Activated CD4-positive, alpha-beta T cell treated with anti-CD3 and anti-CD28 coated beads, Interleukin-2, Interleukin-6, amounts not matched to agents 100 ng/mL and 50 ng/mL, durations not matched to agents 16 hours and 8 hours (primary cell): ENCODE measurements at places on chromosomes 3 and 15.

DNA sequence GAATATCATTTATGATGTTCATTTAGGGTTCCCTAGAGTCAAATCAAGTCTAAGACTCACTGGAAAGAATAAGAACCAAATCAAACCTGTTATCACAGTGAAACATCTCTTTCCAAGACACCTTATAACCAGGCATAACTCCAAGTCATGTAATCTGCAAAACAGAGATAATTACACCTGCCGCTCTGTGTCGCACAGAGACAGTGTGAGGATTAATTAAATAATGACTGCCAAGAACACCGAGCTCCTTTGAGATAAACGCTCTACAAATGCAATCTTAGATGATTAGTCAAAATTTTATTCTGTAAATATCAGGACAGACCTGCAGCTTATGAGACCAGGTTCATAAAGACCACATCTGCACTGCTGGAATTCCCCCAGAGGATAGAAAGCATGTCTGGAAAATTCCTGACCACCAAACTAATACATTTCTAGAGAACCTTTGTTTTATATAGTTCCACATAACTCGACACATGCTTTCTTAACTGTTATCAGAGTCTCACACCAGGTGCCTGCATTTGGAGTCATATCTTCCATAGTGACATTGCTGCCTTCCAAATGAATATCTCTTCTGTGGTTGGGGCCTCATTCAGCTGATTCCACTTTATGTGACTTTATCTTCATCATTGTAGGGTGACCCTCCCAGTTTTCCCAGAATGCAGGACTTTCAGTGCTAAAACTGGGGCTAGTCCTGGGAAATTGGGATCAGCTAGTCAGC is 252.8 kb downstream of the CD47 start:
- no peak for DNase-seq

DNA sequence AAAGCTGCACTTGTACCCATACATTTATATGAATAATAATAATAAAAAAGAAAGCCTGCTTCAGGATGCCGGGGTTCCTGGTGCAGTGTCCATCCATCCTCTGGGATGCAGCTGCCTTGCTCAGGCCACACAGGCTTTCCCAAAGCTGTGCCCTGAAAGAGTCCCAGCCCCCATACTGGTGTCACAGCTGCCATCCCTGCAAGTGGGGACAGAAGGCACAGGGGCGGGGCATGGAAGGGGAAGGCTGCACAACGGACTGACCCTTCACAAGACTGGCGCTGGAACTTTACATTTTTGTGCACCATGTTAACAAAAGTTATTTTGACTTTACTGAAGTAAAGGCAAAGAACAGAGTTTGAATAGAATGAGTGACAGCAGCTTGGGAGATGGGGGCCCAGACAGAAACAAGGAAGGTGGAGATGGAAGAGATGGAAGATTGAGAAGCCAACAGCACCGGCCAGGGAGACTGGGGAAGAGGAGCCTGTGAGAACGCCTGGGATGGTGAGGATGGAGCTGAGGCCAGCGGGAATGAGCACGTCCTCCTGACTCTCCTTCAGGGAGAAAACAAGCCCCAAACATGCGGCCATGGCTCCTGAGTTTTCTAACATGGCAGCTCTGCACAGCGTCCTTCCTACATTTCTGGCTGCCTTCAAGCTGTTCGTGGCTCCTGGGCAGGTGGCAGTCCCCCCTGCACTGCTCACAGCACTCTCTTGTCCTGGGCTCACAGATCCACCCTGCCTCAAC is 73.1 kb downstream of the ABTB1 start:
- no peak for DNase-seq

DNA sequence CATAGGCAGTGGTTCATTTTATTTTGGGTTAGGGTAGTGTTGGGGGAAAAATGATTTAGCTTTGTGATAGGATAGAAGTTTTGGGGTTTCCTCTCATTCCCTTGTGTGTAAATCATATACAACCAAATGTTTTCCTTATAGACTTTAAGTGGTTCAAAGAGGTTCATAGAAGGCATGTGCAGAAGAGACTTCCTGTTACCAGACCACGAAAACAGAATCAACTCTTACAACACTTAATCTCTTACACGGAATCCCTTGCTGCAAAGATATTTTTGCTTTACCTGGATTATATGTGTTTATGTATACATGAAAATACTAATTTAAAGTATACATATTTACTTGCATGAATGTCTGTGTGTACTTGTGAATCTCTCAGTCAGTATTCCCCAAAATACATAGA is 2.9 kb downstream of the TMOD2 start:
- DNase-seq: no peak

- DNase-seq: no peak
Measured at GRCh38 chr15:36844534-36844998, 255.8 kb downstream of the MEIS2 start.

- no peak for DNase-seq
Measured at GRCh38 chr15:64665179-64665578, 110.2 kb downstream of the RBPMS2 start.

DNA sequence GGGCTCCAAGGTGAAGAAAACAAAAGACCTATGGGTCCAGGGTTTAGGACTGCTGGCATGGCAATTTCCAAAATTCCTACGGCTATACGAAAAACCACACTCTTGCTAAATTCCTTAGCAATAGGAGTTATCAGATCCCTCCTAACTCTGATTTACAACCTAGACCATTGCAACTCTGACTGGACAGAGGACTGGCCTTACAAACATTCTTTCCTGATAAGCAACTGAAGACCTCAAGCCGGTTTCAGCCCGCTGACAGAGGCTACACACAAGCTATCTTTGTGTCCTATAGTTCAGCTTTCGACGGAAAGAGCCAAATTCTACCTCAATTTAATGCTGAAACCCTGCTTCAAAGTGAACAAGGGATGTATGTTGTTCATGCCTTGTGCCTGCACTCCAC is 38.3 kb upstream of the AGBL1 start:
- DNase-seq: no peak

- no peak for DNase-seq
Measured at GRCh38 chr15:73030122-73030679, 22.1 kb upstream of the NEO1 start.

DNA sequence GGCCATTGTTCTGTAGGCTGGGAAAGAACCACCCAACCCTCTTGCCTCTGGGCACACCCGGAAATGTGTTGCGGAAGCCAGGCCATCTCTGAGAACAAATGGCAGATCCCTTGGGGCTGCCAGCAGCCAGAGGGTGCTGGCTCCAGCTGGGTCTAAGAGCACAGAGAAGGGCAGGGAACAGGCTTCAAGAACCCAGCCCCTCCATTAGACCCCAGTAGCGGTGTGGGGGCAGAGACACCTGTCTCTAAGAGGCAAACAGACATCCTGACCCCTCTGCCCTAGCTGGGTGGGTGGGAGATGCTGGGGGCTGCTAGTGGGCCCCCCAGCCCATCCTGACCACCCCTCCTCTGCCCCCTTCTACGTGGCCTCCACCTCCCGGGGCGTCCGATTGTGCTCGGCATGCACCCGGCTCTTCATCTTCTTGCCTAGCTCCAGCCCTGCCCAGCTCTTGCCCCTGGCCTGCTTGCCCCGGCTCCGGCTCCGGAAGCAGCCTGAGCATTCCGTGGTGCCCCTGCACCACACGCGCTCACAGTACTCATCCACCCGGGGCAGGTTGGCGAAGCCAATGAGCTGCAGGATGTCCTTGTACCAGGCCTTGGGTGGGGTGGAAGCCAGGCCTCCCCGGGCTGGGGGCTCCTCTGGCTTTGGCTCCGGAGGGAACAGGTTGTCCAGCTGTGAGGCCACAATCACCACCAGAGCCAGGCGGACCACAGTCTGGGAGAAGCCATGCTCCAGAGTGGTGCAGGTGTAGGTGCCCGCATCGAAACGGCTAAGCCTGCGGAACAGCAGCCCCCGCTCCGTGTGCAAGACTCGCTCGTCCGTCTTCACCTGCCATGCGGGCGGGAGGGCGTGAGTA is 9.4 kb downstream of the SEMA3G start:
- DNase-seq: no peak

- no peak for DNase-seq
Measured at GRCh38 chr15:98745179-98745578, 96.8 kb downstream of the IGF1R start.

- DNase-seq: no peak
Measured at GRCh38 chr3:136989781-136990524, 32.2 kb downstream of the IL20RB start.

- DNase-seq: no peak
Measured at GRCh38 chr3:127546970-127547733, 43.4 kb downstream of the TPRA1 start.

DNA sequence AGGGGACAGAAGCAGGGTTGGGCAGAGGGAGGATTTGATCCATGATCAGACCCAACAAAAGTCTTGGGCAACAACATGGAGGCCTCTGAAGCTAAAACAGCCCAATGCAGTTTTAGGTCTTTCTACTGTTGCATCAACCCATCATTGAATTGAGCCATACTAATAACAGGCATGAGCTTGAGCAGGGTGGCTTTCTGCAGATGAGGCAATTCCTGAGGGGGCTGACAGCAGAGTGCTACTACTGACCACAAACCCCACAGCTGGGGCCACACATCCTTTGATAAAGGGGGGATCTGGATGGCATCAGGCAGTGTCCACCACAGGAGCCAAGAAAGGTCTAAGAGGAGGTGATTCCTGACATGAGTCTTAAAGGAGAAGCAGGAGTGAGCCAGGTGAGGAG is 517.0 kb upstream of the PPP2R3A start:
- DNase-seq: no peak

GRCh38 chr3:72189339-72189738 is 404.4 kb upstream of the PROK2 start:
- DNase-seq: no peak

- DNase-seq: peak; percentile 31
Measured at GRCh38 chr15:82044373-82045178, 1.2 kb downstream of the MEX3B start.

- DNase-seq: no peak
Measured at GRCh38 chr3:55191911-55192775, 264.3 kb upstream of the LRTM1 start.

- DNase-seq: no peak
Measured at GRCh38 chr3:105349684-105350387, 16.9 kb upstream of the ALCAM start.

DNA sequence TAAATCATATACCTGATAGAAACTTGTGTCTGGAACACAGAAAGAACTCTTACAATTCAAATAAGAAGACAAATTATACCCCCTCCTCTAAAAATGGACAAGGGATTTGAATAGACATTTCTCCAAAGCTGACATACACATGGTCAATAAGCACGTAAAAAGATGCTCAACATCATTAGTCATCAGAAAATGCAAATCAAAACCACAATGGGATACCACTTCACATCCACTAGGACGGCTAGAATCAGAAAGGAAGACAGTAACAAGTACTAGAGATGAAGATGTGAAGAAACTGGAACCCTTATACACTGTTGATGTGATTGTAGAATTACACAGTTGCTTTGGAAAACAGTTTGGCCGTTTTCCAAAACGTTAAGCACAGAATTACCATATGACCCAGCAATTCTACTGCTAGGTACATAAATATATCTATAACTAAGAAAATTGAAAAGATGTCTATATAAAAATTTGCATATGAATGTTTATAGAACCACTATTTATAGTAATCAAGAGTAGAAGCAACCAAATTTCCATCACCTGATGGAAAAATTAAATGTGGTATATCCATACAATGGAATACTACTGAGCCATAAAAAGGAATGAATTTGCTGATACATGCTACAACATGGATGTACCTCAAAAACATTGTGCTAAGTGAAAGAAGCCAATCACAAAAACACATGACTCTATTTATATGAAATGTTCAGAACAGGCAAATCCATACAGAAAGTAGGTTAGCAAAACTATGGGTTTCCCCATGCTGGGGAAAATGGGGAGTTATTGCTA is 60.8 kb downstream of the GREM1 start:
- no peak for DNase-seq

- peak; percentile 39 for DNase-seq
Measured at GRCh38 chr15:42919799-42920518, 619 bp downstream of the TTBK2 start.

- DNase-seq: peak; percentile 1
Measured at GRCh38 chr3:192514081-192514753, 213.1 kb downstream of the FGF12 start.

DNA sequence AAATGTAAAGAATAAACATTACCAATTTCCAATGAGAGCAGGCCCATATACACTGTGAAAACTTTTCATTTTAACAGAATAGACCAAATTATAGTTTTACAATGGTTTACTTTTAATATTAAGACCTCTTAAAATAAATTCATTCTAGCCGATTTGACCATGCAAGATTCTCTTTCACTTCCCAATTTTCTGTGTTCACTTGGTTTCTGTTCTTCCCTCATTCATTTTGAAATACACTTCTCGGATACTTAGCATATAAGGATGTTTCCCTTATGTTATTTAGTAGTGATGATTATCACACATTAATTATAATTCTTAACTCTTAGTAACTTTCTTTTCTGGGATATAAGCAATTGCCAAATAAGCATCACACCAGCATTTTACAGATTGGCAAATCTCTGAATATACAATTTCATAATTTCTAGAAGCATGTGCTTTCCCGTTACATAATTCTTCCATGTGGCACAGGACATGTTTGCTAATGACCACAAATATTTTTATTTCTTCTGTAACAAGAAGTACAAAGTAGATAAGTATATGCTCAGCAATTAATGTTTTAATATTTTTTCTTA is 13.9 kb downstream of the OR5H15 start:
- DNase-seq: no peak

DNA sequence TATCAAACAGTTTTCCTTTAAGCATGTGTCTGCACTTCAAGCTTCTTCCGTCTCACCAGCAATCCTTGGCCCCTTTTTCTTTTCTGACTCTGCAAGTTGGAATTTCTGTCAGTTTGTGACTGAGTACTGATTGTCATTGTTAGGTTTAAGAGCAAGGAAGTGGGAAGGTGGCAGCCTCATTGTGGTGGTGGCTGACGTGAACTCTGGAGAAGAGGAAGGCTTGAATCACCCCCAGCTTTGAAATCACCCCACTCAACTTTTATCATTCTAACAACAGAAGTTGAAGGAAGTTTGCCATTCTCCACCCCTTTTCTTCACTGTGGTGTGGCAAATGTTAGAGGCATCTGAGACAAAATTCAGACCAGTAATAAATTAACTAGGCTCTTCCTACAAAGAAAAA is 231.6 kb upstream of the AGTR1 start:
- no peak for DNase-seq

DNA sequence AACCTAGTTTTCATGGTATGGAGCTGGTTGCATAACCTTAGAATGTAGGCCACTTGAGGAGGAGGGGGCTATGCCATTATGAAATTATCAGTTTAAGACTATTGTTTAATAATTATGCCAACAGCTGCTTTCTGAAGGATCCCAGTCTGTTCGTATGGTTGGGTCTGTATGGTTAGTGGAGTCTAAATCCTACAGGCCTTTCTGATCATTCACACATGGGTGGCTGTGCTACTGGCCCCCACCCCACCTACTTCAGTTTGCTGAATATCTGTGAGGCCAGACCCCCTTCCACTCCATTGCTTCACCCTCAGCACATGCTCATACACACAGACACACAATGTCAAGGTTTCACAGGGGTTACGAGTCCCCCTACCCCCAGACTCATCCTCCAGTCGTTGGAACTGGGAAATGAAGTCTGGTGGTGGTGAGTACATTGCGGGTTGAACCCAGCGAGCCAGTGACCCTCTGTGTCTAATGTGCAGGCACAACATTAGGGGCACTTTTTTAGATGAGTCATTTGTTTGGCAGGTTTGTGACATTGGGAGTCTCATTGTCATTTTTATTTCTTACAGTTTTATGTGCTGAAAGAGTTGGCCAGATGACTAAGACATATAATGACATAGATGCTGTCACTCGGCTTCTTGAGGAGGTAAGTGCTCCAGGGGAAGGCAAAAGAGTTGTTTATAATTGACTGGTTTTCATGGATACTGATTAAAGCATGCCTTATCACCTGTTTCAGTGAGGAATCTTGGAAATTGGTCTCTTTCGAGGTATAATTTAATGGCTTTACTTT is 85.3 kb downstream of the TRAK1 start:
- DNase-seq: no peak

GRCh38 chr15:92666780-92667179 is 11.2 kb upstream of the FAM174B start:
- no peak for DNase-seq
